ENCODE measurements at places on chromosomes 13 and 19. TPM values are rescaled to one million over a fixed set of nuclear protein-coding genes. Genes with fewer than 3 reads are reported as not detected.

The RGCC gene
- total RNA-seq: 18.0 TPM

The EID2 gene
- 8.6 TPM for total RNA-seq

The CYP2F1 gene
- not detected for total RNA-seq

The CLDND2 gene
- total RNA-seq: not detected

The BABAM1 gene
- total RNA-seq: 105 TPM

The ZNF208 gene
- total RNA-seq: 1.5 TPM

The KISS1R gene
- not detected for total RNA-seq

The DBP gene
- total RNA-seq: 1.6 TPM

The C5AR1 gene
- total RNA-seq: not detected

The ZNF135 gene
- 0.78 TPM for total RNA-seq

The C19orf73 gene
- total RNA-seq: 0.37 TPM

The CHAMP1 gene
- 13.6 TPM for total RNA-seq

The ONECUT3 gene
- total RNA-seq: not detected

The SLC25A41 gene
- total RNA-seq: not detected

The CD209 gene
- not detected for total RNA-seq

The ADM5 gene
- 1.2 TPM for total RNA-seq

The SPACA4 gene
- not detected for total RNA-seq

The SERP2 gene
- 5.9 TPM for total RNA-seq

The PGLYRP1 gene
- not detected for total RNA-seq

The ZNF728 gene
- 0.39 TPM for total RNA-seq

The SIAH3 gene
- not detected for total RNA-seq

The TNNI3 gene
- total RNA-seq: not detected

The BRME1 gene
- 0.78 TPM for total RNA-seq

The ADAMTSL5 gene
- total RNA-seq: 1.6 TPM

The CYP4F2 gene
- total RNA-seq: not detected

The KRTDAP gene
- total RNA-seq: not detected

The HCN2 gene
- total RNA-seq: 0.59 TPM

The ZNF491 gene
- 1.1 TPM for total RNA-seq

The TIMM29 gene
- 21.7 TPM for total RNA-seq

The S1PR2 gene
- 56.1 TPM for total RNA-seq

The CPB2 gene
- total RNA-seq: not detected

All from subcutaneous preadipocyte (primary cell).